ENCODE measurements at places on chromosomes 13 and 19.

GRCh38 chr13:42384265-42384664 is 112.3 kb downstream of the AKAP11 start:
- no peak for DNase-seq

DNA sequence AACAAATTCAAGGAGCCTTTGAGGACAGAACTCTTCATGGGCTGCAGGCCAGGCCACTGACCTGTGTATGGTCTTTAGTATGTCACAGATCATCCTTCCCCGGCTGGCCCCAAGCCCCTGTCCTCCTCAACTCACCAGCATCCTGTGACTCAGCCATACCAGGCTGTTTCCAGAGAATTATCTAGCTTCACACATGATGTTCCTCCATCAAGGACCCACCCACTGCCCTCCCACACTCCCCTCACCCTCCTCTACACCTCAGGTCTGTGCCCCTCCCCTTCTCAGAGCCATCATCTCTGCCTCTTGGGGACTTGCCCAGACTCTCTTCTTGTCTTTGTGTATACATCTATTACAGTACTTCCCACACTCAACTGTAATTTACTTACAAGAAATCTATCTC is 14.7 kb downstream of the DCT start:
- DNase-seq: peak; percentile 16

- peak; percentile 28 for DNase-seq
These were observed 1.5 kb downstream of the MAST3 start for GRCh38 chr19:18098891-18099622.

GRCh38 chr19:5002143-5002542 is 33.2 kb downstream of the KDM4B start:
- no peak for DNase-seq

- DNase-seq: no peak
These were observed 8.1 kb upstream of the THSD1 start for GRCh38 chr13:52414051-52414450.

DNA sequence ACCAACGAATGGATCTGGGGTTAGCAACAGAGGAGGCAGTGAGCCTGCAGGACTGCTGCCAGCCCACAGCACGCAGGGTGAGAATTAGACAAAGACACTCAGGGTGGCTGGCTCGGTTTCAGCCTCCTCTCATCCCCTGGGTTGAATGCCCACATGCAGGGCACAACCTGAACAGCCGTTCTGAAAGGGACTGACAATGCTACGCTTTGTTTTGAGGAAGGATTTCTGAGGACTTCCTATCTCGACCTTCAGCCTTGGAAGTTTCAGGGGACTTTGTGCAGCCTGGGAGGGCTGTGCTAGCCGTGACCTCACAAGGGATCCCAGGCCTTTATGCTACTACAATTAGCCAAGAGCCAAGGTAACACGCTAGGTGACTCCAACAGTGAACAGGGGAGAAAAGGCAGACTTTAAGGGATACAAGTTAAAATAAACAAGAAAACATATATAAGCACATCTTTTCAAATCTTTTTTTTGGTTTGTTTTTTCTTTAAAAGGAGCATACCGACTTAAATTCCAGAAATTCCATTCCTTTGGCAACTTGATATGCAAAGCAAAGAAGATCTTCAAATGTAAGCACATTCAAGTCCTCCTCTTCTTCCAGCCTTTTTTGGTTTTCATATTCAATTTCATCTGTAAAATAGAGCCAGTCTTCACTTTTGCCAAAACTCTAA is 34.5 kb upstream of the URAD start:
- DNase-seq: no peak

- DNase-seq: no peak
These were observed 485 bp downstream of the CPAMD8 start for GRCh38 chr19:17025991-17026658.

DNA sequence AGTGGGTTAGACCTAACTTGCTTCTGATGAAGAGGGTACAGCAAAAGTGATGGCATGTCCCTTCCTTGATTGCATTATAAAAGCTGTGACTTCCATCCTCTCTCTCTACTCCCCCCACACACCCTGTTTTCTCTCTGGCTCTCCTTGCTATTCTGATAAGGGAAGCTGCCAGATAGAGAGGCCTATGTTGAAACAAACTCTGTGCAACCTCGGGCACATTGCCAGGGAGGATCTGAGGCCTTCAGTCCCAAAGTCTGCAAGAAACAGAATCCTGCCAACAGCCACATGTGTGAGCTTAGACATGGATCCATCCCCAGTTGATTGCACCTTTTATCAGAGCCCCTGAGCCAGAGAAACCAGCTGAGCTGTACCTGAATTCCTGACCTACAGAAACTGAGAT is 44.8 kb upstream of the ARGLU1 start:
- no peak for DNase-seq

- no peak for DNase-seq
These were observed 37.6 kb upstream of the C1QTNF9 start for GRCh38 chr13:24271601-24272451.

DNA sequence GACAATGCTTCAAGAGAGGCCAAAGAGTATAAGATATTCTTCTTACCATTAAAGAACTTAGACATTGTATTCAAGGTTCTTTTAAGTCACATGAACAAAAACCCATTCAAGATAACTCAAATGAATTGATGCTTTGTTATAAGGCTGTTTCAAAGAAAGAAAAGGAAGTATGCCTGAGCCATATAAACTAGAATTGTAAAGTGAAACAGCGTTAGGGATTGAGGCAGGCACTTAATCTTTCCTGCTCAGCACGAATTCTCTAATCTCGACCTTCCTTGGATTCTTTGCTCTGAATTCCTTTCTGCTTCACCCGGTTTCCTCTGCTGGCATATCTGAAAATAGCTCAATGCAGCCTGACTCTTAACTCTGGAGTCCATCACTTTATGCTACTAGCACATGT is 595.4 kb downstream of the DIAPH3 start:
- DNase-seq: no peak

- no peak for DNase-seq
These were observed at the start of gene ZNF177 for GRCh38 chr19:9362905-9363304. ZNF177 (plus strand) TSS chr19:9363013; CDS start chr19:9378312, 15,299 bp downstream.

GRCh38 chr19:11534538-11534937 is 4.1 kb upstream of the CNN1 start:
- no peak for DNase-seq

GRCh38 chr19:51365211-51365964 is 800 bp downstream of the ETFB start:
- no peak for DNase-seq

- DNase-seq: no peak
These were observed 407 bp upstream of the ZNF550 start for GRCh38 chr19:57560049-57560491.

DNA sequence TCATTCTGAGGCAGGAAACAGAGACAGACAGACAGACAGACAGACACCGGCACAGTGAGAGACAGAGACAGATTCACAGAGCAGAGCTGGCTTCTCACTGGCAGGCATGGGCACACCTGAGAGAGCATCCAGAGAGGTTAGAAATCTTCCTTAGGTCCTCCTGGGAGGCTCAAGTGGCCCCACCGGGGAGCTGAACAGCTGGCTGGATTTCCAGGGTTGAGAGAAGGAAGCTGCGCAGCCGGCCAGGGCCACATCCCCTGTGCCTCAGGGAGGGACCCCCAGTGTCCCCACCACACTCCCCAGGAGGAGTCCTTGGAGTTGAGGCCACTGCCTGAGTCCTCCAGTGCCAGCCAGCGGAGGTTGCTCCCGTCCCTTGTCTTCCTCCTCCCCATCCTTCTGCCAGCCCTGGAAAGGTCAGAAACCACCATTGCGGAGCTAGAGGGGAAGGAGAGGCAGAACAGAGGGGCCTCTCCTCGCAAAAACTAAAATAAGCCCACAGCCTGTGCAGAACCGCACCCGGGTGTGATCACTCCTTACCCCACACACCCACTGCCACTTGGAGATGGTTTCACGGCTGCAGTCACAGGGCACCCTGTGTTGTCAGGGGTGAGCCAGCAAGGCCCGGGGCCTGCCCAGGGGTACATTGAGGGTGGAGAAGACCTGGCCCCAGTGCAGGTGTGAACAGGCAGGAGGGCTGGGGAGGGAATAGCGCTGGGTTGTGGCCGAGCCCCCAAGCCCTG is 4.2 kb downstream of the FFAR3 start:
- no peak for DNase-seq

- DNase-seq: no peak
These were observed 24.2 kb upstream of the NANOS2 start for GRCh38 chr19:45938733-45939319.

DNA sequence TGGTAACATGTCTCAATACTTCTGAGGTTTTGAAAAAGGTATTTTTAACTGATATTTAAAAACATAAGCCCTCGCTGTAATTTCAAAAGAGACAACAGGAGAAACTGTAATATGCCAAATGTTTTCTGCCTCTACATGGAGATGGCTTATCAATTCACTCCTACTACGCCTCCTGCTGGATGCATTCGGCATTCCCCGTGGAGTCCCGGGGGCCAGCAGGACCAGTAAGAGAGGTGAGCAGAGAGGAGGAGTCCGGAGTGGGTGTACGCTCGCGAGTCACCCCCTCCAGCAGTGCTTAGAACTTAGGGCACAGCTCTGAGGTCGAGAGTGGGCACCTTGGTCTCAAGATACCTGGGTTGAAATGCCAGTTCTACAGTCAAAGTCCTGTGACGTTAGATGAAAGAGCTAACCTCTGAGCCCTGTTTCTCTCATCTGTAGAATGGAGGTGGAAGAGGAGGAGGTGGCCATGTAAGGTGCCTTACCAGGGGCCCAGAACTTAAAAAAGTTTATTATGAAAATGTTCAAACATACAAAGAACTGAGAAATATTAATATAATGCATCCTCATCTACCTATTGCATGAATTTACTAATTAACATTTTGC is 110.2 kb downstream of the STK24 start:
- DNase-seq: peak; percentile 47

- DNase-seq: no peak
These were observed 40.8 kb upstream of the RFXAP start for GRCh38 chr13:36778083-36778671.

GRCh38 chr19:34244611-34245299 is 9.6 kb upstream of the GARRE1 start:
- DNase-seq: no peak

GRCh38 chr19:15240515-15240914 is 8.3 kb upstream of the EPHX3 start:
- DNase-seq: no peak

- DNase-seq: no peak
These were observed 17.0 kb upstream of the COX7A1 start for GRCh38 chr19:36169084-36169760.

- peak; percentile 71 for DNase-seq
These were observed 13.9 kb downstream of the RABAC1 start for GRCh38 chr19:41945135-41945766.

DNA sequence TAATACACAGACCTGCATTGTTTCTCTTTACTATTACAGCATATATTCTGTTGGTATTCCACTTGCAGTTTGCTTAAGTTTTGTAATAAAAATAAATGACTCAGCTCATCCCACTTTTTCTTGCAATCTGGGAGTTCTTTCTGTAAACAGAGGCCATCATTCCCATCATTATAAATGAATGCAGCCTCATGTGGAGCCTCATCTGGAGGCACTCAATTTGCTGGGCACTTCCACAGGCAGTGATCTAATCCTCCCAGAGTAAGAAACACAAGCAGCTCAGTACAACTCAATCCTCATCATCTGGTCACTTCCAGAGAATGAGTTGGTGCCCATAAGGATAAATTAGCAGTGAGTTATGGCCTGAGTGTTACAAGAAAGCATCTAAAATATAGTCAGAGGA is 2801.9 kb downstream of the PCDH9 start:
- DNase-seq: no peak

DNA sequence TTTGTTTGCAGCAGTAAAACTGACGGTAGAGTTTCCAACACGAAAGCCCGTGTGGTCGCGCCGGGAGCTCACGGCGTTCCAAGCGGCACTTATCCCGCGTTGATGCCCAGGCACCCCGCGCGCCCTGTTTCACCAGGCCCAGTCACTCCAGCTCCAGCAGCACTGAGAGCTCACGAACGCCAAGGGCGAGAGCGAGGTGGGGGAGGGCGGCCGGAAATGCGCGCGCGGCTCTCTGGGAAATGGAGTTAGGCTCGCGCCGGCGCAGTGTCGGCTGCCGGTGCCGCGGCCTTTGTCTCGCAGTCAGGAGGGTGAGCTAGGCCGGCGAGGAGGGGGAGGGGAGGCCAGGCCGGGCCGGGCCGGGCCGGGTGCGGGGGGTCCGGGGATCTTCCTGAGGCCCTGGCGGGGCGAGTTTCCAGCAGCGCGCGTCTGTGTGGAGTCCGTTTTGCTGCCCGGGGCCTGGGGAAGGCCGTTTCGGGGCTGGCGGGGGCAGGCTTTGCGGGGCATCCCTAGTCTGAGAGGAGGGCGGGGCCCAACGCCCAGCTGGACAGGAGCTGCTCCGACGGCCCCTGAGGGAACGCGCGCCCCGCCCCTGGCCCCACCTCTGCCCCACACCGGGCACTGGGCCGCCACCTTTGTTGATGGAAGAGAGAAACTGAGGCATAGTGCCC is at the start of gene ZNF135:
Gene ZNF135 (plus strand): TSS at position 280 of the 668 bp plus-strand sequence. CDS start 721 bp downstream, outside the sequence.
- peak; percentile 59 for DNase-seq

DNA sequence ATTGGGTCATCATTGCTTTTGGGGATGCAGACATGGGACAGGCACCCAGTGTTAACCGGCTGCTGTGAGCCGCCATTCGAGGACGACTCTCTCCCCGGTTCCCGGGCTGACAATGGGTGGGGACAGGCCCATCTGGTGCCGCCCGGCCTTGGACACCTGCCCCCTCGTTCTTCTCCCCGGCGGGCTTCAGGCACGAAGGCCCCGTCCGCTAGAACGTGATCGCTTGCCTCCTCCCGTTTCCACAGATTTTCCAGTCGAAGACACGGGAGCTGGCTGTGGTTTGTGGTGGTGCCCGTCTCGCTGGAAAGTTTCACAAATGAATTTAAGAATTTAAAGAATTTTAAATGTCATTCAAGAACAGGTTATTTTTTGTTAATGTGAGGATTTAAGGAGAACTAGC is 2.0 kb downstream of the PALM start:
- DNase-seq: no peak

DNA sequence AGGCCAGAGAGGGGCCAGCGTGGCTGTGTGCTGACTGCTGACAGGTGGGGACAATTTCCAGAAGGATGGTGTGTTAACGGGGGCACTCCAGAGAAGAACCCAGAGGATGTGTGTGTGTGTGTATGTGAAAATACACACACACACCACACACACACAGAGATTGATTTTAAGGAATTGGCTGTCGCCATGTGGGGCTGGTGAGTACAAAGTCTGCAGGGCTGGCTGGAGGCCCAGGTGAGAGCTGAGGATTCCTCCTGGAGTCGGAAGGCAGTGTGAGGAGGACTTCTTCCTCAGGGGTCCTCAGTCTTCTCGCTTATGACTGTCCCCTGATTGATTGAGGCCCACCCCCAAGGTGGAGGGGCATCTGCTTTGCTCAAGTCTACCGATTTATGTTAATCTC is 7.6 kb upstream of the GJB6 start:
- no peak for DNase-seq

DNA sequence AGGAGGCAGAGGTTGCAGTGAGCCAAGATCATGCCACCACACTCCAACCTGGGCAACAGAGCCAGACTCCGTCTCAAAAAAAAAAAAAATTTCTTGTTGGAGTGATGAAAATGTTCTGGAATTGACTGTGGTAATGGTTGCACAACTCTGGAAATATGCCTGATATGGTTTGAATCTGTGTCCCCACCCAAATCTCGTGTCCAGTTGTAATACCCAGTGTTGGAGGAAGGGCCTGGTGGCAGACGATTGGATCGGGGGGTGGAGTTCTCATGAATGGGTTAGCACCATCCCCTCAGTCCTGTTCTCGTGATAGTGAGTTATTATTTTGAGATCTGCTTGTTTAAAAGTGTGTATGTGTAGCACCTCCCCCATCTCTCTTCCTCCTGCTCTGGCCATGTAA is 41.1 kb upstream of the MAP3K10 start:
- no peak for DNase-seq

GRCh38 chr13:44075113-44075512 is 195.4 kb downstream of the LACC1 start:
- DNase-seq: no peak

GRCh38 chr19:4609878-4610511 is 29.3 kb upstream of the TNFAIP8L1 start:
- no peak for DNase-seq

Data from stimulated activated CD4-positive, alpha-beta T cell treated with anti-CD3 and anti-CD28 coated beads, Interleukin-12 subunit alpha, Interleukin-12 subunit beta, amount 100 ng/mL, for 4 hours (primary cell).